ENCODE measurements at places on chromosomes 1 and 21. TPM values are rescaled to one million over a fixed set of nuclear protein-coding genes. Genes with fewer than 3 reads are reported as not detected.

The ANKRD65 gene
- 0.15 TPM for polyA plus RNA-seq

The SETDB1 gene
- 25.1 TPM for polyA plus RNA-seq

The AMY1A gene
- not detected for polyA plus RNA-seq

The HMCN1 gene
- 24.1 TPM for polyA plus RNA-seq

The PLA2G5 gene
- polyA plus RNA-seq: not detected

GRCh38 chr1:213983493-213984386 lies 4.0 kb upstream of the PROX1 start:
- no peak for DNase-seq

DNA sequence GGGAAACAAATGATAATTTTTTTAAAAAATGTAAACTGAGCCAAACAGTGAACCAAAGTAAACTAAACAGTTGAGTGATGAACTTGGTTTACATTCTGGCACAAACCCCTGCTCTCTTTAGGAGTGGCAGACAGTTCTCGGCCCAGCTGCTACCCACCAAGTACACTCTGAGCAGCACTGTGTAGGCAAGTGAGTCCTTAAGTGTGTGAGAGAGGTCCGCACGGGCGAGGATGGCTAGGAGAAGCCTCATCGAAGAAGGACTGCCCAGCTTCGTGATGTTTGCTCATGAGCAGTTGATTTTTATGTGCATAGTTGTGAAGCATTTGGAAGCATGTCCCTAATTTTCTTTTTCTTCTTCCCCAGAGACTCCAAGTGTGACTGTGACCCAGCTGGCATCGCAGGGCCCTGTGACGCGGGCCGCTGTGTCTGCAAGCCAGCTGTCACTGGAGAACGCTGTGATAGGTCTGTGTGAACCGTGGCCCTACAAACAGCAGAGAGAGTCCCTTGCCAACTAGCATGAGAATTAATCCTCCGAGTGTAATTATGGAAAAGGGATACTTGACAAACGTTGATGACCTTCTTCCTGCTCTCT lies 32.1 kb downstream of the LAMC2 start:
- no peak for DNase-seq

GRCh38 chr1:26696654-26697430 lies 1.0 kb downstream of the ARID1A start:
- DNase-seq: no peak

GRCh38 chr1:43302201-43302600 lies 1.4 kb downstream of the TIE1 start:
- DNase-seq: peak; percentile 19

GRCh38 chr1:36912365-36912865 lies 121.9 kb downstream of the GRIK3 start:
- no peak for DNase-seq

DNA sequence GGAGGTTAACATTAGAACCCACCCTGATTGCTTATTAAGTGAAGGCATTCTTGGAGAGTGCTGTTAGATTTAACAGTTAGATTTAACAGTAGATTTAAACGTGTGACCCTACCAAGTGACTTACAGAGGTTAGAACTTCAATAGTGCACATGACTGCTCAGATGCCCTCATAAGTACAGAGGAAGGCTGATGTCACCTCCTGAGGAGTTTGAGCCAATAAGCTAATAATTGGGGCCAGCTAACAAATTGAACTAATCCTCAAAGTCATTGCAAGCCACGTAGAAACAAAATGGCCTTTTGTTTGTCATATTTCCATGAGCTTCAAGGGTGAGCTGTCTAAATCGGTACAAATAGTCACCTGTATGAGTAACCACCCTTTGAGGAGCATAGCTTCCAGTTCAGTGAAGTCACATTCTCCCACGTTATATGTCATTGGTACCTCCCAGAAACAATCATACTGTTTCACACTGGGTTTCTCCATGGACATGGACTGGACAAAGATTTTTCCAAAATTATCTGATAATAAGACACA lies 11.7 kb downstream of the AVPR1B start:
- peak; percentile 24 for DNase-seq

GRCh38 chr1:177505905-177506590 lies 335.3 kb downstream of the BRINP2 start:
- peak; percentile 45 for DNase-seq

- no peak for DNase-seq
These were observed 37.7 kb upstream of the PTBP2 start for GRCh38 chr1:96683931-96684330.

DNA sequence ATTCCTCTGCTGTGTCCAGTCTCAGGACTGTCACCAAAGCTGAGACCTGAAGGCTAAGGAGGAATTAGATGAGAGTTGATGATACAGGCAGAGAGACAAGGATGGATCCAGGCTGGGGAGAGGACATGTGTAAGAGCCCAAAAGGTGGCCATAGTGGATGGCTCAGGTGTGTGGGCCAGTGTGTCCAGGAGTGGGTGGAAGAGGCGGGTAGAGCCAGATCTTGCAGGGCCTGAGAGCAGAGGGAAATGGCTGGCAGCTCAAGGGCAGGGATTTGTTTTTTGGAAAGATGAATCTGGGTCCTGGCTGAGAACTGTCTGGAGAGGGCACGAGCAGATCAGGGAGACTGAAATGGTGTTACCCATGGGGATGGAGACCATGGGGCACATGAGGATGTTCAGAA lies 38.1 kb downstream of the AZIN2 start:
- no peak for DNase-seq

All from endothelial cell of umbilical vein (primary cell).